Esophagus squamous epithelium (tissue), 5 donors: ENCODE measurements at places on chromosomes 16 and 17.

- DNase-seq: no peak
Observed at GRCh38 chr17:80829166-80829813, 162.4 kb upstream of the CHMP6 start.

GRCh38 chr17:77534137-77534536, 393.4 kb downstream of the SEC14L1 start:
- no peak for DNase-seq

GRCh38 chr16:81121474-81121990, 25.3 kb upstream of the GCSH start:
- DNase-seq: no peak

GRCh38 chr17:48643697-48644012, 17.5 kb upstream of the HOXB9 start:
- DNase-seq: no peak

DNA sequence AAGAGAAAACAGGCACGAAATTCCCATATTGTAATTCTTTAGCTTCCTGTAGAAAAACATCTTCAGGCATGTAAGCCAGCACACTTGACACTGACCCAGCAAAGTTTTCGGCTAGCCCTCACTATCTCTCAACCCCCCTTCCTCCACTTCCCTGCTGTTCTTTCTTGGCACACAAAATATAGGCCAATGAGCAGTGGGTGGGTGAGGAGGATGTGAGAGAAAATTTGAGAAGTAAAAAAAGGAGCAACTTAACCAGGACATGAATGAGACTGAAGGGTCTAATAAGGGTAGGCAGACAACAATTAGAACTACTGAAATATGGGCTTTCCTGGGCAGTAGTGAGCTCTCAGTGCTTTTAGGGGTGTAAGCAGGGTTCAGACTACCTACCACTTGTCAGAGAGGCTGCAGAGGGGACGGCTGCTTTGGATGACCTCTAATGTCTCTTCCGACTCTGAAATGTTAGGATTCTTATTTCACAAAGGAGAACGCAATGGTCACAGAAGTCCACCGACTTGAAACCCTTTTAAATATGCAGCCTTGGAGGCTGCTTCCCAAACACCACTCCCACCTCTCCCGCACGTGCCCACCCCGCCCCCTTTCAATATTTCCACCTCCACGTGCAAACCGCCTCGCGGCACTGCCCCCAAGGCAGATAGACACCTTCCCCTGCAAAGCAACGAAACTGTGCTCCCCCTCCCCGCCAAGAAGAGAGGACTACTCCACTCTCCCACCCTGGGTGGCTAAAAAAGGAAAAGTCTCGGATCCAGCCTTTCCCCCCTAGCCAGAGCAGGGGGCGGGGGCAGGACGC, 889 bp downstream of the MBTD1 start:
- no peak for DNase-seq

- DNase-seq: peak; percentile 37
Observed at GRCh38 chr16:88977018-88977811, at the start of gene CBFA2T3. CBFA2T3 (minus strand) TSS chr16:88977207; CDS start chr16:88976807, 400 bp downstream.

- DNase-seq: no peak
Observed at GRCh38 chr16:53100131-53100748, 45.4 kb downstream of the CHD9 start.

- DNase-seq: no peak
Observed at GRCh38 chr17:40103071-40103661, 2.8 kb upstream of the NR1D1 start.

- no peak for DNase-seq
Observed at GRCh38 chr17:2989855-2990254, 73.6 kb downstream of the OR1D5 start.

DNA sequence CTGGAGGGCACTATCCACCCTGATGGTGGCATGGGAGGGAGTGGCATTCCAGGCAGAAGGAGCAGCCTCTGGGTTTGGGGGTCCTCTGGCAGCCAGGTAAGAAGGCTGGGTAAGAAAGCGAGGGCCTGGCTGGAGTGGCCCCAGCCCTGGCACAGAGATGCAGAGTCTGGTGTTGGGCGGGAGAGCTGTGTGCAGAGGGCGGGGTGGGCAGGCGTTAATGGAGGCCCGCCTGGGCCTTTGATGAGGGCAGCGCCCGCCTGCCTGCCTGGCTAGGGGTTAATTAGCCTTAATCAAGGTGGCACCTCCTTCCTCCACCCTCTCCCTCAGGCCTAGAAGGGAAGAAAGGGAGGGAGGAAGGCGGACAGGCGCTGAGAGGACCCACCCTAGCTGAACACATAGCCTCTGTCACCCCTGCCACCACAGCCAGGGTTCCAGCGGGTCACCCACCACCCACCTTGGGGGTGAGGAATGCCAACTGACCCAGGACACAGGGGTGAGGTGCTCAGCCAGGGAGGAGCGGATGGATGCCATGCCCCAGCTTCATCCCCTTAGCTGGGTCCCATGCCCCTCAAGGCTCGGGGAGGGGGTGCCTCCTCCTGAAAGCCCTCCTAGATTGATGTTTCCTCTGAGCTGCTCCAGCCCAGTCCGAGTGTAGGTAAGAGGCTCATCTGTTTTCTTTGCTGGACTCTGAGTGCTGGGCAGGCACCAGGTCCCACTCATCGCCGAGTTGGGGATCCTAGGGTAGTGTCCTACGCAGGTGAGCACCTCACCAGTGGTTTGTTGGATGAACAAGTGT, 13.4 kb upstream of the FAM83G start:
- no peak for DNase-seq

DNA sequence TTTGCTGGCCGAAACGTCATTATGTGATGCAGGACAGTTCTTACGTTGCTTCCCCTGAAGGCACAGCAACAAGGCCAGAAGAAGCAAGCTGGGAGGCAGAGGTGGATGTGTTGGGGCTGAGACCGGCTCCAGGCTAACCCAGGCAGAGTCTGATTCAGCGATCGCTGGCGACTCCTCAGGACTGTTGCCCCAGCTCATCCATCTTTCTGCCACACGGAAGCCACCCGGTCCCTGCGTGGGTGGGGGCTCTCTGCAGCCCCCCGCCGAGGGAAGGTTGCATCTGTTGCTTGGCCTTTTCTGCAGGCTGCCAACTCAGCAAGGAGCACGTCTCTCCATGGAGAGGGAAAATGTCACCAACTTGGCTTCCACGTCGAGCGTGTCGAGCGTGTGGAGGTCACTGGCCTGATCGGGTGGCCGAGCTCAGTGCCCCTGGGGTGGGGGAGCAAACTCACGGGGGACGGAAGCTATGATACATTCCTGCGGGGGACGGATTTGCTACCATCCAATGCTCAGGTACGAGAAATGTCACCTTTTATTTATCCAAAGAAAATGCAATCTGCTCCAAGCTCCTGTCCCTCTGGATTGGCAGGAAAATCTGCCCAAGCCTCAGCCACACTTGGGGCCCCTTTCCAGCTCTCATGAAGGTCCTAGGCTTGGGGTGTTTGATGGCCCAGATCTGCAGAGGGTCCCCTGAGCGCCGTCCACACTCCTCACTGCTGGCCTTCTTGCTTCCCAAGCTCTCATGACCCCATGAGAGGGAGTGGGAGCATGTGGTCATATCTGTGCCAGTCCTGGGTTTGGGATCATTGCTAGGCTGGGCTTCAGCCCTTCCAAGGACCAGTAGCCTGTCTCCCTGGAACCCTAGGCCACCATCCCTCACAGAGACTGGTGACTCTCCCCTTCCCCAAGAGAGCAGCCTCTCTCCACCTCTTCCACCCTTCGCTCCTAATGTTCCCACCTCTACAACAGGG, 69.4 kb downstream of the RPH3AL start:
- DNase-seq: no peak

- DNase-seq: no peak
Observed at GRCh38 chr17:13765701-13766100, 164.0 kb upstream of the HS3ST3A1 start.

DNA sequence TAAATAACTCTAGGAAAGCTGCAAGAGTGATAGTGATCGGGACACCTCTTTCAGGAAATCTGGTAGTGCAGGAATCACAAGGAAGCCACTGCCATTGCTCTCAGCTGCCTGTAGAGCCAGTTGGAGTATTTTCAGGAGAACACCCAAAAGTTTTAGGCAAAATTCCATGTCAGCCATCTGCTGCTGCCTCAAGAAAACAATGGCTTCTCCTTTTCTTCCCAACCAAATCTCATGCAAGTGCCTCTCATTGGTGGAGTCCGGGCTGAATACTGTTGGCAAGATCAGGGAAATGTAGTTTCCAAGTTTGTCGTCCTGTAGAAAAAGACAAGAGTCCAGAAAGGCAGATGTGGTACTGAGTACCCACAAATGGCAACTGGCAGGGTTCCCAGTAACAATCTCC, 54.9 kb upstream of the TANC2 start:
- no peak for DNase-seq

- no peak for DNase-seq
Observed at GRCh38 chr16:9844361-9844760, 337.9 kb downstream of the GRIN2A start.

DNA sequence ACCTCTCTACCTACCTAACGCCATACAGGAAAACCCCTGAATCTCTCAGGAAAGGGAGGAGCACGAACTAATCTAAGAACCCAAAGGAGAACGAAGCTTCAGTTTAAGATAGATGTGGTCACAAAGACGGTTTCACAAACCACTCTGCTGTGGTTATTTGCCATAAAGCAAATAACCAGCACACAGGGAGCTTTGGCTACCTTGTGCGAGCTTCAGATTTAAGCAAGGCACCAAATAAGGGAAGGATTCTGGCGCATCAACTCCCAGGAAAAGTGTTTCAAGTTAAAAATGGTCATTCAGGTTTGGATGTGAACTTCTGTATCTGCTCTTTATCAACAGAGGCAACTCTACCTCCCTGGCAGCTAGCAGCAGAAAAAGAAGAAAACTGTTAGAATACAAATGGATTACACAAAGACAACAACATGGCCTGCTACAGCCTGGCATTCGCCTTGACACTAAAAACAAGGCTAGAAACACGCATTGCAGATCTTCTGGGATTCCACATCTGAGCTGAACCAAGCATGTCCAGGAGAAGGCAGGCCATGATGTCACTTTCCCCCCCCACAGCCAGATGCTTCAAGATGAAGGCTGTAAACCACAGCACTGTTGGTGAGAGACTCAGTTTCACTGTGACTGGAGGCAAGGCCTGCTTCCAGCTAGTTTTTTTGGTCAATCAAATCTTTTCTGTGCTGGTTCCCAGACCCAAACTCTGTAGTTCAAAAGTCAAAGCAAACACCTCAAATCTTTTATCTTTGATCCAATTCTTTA, 43.6 kb downstream of the SMG6 start:
- DNase-seq: no peak

- no peak for DNase-seq
Observed at GRCh38 chr16:48004141-48004695, 151.6 kb downstream of the ABCC12 start.

DNA sequence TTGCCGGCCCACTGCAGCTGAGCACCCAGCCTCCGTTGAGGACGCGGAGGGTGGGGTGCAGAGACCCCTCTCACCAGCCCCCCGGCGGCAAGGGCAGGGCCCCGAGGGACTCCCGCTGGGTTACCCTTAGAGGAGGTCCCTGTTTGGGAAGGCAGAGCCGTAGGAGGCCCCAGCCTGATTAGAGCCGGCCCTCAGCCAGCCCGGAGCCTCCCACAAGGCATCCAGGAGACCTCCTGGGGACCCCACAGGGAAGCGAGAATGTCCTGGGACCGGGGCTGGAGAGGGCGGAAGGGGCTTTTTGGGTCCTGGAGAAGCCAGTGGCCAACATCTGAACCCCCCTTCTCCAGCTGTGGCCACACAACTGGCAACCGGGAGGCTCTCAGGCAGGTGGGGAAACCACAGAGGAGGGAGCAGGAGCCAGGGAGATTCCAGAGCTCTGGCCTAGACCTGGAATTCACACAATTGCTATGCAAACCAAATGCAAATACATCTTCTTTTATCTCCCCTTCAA, 21.7 kb upstream of the SP6 start:
- no peak for DNase-seq

- no peak for DNase-seq
Observed at GRCh38 chr16:56447286-56447685, 3.8 kb downstream of the NUDT21 start.

GRCh38 chr17:41635121-41636097, 11.0 kb upstream of the KRT17 start:
- DNase-seq: no peak

- no peak for DNase-seq
Observed at GRCh38 chr17:29640981-29641642, 18.4 kb upstream of the CORO6 start.

GRCh38 chr17:68057531-68057952, 22.0 kb downstream of the KPNA2 start:
- no peak for DNase-seq

DNA sequence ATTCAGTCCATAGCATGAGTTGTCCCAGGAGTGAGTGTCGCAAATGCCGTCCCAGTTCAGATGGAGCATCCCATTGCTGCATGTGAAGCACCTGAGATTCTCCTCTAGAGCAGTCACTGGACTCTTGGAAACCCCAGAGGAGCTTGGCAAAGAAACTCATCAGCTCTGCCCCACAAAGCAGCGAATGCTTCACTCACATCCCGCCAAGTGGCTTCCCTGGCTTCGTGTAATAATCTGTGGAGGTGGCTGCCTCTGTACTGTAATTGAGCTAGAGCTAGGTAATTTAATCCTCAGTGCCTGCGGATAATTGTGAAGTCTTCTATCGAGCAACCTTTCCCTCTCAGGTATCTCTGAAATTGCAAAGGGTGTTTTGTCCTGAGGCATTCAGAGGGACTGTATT, 107.1 kb downstream of the SNX29 start:
- no peak for DNase-seq

DNA sequence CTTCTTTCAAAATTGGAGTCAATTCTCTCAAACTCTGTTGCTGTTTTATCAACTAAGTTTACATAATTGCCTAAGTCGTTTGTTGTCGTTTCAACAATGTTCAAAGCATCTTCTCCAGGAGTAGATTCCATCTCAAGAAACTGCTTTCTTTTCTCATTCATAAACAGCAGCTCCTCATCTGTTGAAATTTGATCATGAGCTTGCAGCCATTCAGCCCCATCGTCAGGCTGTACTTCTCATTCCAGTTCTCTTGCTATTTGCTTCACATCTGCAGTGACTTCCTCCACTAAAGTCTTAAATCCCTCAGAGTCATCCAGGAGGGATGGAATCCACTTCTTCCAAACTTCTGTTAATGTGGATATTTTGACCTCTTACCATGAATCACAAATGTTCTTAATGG, 230.6 kb downstream of the IRF8 start:
- no peak for DNase-seq

GRCh38 chr17:1800240-1800639, 29.5 kb downstream of the SMYD4 start:
- no peak for DNase-seq

GRCh38 chr16:48963306-48963705, 318.3 kb downstream of the CBLN1 start:
- DNase-seq: no peak

DNA sequence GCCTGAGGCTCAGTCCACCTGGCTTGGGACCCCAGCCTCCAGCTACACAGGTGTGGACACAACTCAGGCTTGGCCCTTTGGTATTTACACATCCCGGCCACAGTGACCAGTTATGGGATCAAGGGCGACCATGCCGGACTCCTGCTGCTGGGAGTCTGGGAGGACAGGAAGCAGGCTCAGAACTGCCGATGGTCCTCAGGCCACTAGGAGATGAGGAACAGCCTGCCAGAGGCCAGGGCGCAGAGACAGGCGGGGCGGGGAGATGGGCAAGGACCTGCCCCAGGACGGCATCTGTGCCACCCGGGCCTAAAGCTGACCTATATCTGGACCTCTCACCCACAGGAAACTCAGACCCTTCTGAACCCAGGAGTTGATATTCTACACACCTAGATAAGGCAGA, 12.5 kb downstream of the NXN start:
- no peak for DNase-seq
